GM04503 (cell line): ENCODE measurements at places on chromosomes 13 and 19.

- no peak for DNase-seq
Observed at GRCh38 chr19:34226036-34226435, 28.3 kb upstream of the GARRE1 start.

GRCh38 chr13:80096383-80096782, 244.5 kb downstream of the SPRY2 start:
- DNase-seq, result no peak

DNA sequence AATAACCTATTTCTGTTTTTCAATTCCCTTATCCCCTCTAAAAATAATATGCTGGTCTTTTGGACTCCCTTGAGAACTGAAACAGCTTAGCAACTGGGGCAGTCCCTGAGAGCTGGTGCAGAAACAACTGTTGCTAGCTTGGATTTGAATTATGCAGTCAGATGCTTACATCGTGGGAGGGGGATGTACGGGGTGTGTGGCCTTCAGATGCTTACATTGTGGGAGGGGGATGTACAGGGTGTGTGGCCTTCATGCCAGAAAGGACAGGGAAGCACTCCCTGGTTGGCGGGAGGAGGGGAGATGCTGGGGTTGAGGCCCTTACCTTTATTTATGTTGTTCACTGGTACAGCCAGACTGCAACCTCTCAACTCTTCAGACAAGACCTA, 25.6 kb downstream of the LRCH1 start:
- DNase-seq, result no peak

GRCh38 chr19:20611866-20612265, 46.3 kb upstream of the ZNF737 start:
- no peak for DNase-seq

DNA sequence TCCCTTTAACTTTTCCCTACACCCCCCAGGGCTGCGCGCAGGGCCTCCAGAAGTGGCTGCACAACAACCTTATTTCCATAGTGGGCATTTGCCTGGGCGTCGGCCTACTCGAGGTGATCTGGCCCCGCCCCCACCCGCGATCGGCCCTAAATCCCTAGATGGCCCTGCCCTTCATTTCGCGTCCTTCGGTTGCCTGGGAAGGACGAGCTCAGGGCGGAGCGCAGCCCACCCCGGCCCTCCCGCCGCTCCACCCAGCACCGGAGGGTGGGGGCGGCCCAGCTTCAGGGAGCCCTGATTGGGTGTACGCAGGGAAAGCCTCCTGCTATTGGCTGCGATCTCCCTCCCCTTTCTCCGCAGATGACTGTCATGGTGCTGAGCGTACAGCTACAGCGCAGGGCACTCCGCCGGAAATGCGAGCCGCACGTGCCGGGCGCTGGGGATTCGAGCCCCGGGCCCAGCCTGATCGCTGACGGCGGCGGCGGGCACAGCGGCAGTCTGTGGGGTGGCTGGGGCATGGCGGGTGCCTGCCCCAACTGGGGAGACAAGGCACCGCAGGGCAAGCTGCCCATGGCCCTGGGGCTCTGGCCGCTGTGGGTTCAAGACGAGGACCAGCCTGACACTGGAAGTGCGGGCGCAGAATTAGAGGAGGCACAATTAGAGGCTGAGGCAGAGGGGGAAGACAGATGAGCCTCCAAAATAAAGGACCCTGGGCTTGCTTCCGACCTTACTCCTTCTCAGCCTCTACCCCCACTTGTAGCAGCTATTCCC, 4.3 kb downstream of the CD37 start:
- no peak for DNase-seq

GRCh38 chr13:96851856-96852445, 142.3 kb downstream of the OXGR1 start:
- no peak for DNase-seq

DNA sequence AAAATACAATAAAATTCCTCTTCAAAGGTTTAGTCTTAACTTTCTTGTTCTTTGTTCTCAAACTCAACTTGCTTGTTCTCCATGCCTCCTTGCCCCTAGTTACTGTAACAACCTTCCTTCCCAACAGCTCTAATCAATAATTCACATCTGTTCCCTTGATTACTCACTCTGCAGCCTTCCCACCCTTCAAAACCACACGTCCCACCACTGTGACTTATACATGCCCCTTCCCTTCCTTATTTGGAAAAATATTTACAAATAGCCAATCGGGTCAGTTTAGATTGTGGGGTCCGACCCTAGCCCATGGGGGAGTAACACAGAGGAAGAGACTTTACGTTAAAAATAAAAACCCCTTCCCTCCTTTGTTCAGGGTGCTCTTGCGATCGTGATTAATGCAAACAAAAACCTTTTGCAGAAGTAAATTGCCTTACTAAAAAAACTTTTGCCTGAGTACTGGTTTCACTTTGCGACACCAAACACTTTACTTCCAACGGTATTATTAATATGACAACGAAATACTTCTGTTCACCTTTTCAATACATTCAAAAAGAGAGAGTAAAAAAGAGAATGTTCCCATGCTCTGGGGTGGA, 512 bp upstream of the ZNF93 start:
- peak; percentile 33 for DNase-seq

GRCh38 chr19:43527860-43528622, 1.0 kb upstream of the ETHE1 start:
- DNase-seq, result no peak
